NCI-H1417 treated with DMSO at 0.1 percent for 48 hours (cell line): ENCODE measurements at places on chromosomes 12 and 14.

- DNase-seq: no peak
These were observed 72.1 kb upstream of the RTL1 start for GRCh38 chr14:100975671-100976070.

DNA sequence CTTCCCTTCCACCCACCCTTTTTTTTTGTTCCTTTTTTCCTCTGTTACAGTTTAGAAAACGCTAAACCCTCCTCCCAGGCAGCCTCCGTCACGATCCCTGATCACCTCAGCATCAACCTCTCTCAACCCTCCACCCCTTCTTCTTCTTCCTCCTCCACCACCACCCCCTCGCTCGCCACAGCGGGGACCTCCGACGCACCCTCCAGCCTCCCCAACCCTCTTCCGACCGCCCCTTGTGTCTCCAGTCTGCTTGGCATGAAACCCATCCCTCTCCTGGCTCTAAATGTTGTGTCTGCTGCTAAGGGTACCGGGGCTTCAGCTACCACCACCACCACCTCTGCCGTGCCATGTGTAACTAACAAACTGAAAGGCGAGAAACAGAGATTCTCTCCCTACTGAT is 22.9 kb downstream of the PCBP2 start:
- DNase-seq: no peak

DNA sequence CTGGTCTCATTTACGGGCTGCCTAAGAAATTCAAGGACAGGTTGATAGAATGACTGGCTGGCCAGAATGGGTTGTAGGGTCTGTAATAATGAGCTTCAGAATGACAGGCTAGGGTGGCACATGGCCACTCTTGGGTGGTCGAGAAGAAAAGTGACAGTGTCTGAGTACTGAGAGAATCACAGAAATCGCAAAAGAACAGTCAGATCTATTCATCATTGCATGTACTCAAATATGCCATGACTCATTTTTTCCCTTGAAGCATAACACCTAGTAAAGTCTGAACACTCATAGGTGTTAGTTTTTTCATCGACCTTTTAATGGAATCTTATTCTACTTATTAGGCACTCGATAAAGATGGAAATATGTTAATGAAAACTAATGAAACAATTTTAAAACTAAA is 37.8 kb upstream of the SEL1L start:
- no peak for DNase-seq

- DNase-seq: no peak
These were observed 212.1 kb upstream of the BTG1 start for GRCh38 chr12:92357584-92358261.

DNA sequence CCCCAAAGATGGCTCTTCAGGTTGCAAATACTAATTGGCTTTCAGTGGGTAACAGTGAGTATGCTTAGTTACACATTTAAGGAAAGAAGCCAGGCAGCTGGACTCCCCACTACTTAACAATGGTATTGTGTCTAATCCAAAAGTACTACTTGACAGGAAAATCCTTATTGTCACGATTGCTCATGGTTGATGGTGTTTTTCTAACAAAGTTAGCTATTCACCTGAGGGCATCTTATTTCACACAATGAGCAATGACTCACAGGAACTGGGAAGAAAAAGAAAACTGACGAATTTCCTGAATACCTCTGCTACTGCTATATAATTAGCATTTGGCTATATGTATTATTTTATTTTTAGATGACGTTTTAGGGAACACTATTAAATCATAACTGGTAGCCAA is 33.4 kb upstream of the ALG10 start:
- no peak for DNase-seq

GRCh38 chr12:1882850-1883470 is 35.5 kb downstream of the CACNA2D4 start:
- DNase-seq: no peak

GRCh38 chr12:103326190-103326589 is 169.6 kb downstream of the C12orf42 start:
- no peak for DNase-seq

DNA sequence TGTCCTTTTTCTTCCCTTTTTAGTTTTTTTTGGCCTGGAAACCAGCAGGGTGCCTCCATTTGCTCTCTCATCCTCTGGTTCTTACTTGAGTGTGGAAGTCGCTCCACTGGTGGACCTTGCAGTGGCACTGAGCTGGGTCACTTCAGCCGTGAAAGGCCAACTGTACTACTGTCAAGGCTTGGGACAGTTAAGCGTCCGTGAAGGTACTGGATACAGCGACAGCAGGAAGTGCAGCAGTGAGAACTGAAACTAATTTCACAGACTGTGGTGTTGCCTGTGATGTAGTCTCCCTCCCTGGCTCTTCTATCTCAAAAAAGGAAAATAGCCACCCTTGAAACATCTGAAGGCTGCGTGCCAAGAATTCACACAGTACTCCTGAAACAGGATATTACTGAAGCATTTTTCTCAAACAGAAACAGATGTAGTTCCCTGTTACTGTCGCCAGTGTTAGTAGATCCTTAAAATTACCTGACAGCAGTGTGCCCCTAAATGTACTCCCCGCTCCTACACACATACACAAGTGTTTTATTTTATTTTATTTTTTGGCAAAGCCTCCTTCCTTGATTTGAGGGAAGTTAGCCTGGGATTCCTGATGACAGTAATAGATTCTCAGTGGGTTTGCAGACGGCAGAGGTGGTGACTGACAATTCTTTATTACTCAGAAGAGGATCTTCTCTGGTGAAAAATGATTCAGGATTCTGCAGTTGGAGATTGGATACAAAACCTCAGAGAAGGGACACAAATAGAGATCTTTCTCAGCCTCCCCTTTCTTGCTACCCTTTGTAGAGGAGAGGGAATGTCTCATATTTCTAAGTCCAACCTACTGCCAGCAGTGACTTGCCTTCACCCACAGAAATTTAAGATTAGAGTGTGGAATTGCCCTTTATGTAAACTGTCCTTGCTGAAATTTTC is 4.4 kb downstream of the SUSD6 start:
- DNase-seq: no peak

GRCh38 chr14:98169170-98169587 is 1102.8 kb downstream of the BCL11B start:
- DNase-seq: no peak

DNA sequence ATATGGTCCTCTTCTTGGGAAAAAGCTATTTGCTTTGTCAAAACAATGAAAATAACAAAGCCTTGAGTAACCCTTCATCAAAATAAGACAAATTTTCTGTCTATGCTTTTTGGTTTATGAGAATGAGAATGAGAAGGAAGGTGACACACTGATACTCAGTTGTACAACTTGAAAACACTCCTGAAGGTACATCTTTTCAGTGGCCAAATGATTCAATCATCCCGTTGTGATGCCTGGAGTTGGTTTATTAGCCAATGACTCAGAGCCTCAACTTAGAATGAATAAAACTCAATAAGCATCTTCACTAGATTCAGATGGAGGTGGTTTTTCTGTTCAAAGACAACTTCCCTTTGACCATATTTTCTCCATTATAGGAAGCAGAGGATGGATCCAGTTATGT is 7.8 kb upstream of the CALM1 start:
- DNase-seq: no peak

GRCh38 chr12:61563665-61564450 is 696.3 kb upstream of the USP15 start:
- DNase-seq: no peak

GRCh38 chr12:89369166-89369565 is 16.9 kb upstream of the DUSP6 start:
- DNase-seq: no peak

GRCh38 chr14:66281036-66281776 is 205.0 kb upstream of the CCDC196 start:
- no peak for DNase-seq

DNA sequence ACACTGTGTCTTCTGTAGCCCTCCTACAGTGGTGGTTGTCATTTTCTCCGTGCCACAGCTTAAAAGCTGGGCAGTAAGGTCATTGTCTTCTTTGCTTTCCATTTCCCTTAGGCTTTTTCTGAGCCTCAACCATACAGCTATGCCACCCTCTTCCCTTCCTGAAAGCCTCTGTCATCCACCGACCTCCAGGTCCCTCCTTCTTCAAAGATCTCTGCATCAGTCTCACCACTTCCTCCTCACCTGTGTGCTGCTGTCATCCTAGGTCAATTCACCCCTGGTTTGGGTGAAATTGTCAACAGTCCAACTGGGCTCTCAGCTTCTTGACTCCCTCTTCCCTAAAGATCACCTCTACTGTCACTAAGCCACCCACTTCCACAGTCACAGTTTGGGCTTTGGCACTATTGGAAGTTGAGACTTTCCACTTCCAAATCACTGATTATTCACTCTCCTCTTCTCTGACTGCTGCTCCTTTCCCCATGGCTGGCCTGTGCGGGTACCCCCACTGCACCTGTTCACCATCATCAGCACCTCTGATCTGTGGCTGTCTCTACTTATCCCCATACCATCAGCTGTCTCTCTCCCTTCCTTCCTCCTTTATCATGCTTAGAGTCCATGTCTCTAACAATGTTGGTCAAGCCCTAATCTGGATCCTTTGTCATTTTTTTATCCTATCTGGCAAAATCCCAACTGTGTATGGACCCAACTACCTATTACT is 15.5 kb upstream of the TSPAN9 start:
- no peak for DNase-seq

DNA sequence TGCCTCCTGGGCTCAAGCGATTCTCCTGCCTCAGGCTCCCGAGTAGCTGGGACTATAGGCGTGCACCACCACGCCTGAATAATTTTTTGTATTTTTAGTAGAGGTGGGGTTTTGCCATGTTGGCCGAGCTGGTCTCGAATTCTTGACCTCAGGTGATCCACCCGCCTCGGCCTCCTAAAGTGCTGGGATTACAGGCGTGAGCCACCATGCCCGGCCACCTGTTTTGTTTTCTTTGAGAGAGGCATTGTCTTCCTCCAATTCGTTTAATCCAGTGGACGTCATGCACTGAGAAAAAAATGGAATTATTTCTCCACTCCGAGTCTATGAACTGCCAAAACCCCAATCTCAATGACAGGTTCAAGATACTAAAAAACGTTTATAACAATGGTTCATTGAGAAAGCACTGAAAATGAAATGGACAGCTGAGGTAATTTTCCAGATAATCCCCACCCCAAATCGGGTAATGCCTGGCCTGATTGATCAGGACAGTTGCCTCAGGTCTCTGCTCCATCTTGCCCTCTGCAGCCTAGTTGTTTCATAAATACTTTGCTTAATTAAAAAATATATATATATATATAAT is 132.7 kb upstream of the PARP11 start:
- DNase-seq: no peak

DNA sequence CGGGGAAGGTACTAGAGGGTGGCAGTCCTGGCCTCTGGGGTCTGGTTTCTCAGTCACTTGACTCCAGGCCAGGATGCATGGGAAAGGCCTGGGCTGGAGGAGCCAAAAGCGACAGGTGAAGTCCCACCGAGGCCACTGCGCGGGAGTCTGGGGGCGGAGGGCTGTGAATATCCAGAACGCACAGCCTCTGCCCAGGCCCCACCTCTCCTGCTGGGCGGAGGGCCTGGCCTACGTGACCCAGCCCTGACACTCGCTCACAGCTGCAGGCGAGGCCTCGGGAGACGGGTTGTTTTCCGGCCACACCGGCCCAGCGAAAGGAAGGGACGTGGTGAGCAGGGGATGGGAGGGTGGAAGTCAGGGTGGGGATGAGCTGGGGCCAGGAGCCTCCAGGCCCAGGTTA is 91.2 kb downstream of the RFLNA start:
- no peak for DNase-seq

GRCh38 chr12:131831635-131832041 is 3.4 kb downstream of the MMP17 start:
- DNase-seq: no peak

DNA sequence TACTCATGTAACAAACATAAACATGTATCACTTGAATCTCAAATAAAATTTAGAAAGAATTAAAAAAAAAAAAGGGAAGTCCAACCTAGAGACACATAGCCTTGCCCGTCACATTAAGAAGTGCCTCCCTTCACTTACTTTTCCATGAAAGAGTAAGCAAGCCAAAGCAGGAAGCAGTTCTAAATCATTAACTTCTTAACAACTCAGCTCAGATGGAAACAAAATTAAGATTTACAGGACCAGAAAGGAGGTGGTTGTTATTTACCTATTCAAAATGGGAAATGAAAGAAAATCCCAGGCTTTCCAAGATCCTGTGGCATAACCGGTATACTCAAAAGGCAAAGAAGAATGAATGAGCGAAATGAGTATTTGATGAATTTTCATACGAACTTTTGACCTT is 258.6 kb upstream of the DCN start:
- DNase-seq: no peak

- peak; percentile 40 for DNase-seq
These were observed 6.8 kb upstream of the KRT80 start for GRCh38 chr12:52198454-52199215.

- DNase-seq: no peak
These were observed 53.5 kb upstream of the RAP1B start for GRCh38 chr12:68557011-68557730.

DNA sequence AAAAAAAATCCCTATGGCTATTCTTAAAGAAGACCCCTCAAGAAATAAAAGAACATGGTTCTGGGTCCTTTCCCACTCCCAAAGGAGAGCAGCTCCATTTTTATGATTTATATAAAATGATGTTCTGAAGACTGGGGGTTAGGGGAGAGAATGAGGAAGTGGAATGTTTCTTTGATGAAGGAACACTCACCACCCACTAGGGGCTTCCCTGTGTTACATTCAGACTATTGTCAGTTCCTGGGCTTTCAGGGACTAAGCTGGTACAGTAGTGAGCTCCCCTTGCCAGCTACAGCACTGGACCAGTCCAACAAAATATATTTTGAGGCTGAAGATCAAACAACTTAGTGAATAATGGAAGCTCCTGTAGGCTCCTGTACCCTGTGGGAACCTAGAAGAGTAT is 98.9 kb downstream of the HMGA2 start:
- DNase-seq: no peak

GRCh38 chr14:53896726-53897125 is 59.9 kb downstream of the BMP4 start:
- DNase-seq: no peak

DNA sequence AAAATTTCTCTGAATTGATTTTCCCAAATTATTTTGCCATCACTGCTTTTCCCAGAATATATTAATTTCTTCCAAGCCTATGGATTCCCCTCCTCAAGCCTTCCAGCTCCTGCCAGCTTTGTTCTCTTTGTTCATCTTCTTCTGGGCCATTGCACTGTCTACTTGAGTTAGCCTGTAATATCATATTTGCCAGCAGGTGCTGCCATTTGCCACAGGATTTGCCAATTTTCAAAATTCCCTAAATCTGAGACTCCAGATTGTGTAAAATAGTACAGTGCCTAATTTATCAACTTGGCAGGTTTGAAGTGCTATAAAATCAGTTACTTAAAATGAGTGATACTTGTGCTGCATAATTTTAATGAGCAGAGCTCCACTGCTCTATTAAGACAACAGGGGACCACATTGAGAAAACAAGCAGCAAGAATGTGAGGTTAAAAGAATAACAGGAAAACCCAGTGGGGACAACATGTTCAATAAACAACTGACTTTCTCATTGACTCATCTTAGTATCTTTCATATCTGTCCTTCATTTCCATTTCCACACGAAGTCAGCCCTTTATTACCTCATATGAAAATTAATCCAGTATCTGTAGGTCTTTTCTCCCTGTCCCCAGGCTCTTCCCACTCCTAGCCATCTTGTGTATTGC is 84.6 kb upstream of the CCDC196 start:
- DNase-seq: no peak
